ENCODE measurements at places on chromosomes 13 and 19. TPM values are rescaled to one million over a fixed set of nuclear protein-coding genes. Genes with fewer than 3 reads are reported as not detected.

The CGB5 gene
- not detected for polyA plus RNA-seq

DNA sequence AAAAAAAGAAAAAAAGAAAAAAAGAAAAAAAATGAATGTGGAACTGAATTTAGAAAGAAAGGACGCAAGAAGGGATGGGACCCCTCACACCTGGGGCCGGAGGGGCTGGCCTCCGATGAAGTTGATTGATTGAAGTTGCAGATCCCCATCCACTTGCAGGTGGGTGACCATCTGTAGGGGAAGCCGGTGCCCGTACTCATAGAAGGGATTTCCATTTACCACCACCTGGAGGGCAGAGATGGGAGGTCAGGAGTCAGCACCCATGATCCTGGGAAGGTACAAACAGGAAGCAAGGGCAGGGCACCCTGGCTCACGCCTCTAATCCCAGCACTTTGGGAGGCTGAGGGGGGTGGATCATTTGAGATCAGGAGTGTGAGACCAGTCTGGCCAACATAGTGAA, 6.4 kb downstream of the LGALS4 start:
- DNase-seq = no peak

GRCh38 chr13:30319655-30320054, 12.3 kb upstream of the KATNAL1 start:
- no peak for DNase-seq

DNA sequence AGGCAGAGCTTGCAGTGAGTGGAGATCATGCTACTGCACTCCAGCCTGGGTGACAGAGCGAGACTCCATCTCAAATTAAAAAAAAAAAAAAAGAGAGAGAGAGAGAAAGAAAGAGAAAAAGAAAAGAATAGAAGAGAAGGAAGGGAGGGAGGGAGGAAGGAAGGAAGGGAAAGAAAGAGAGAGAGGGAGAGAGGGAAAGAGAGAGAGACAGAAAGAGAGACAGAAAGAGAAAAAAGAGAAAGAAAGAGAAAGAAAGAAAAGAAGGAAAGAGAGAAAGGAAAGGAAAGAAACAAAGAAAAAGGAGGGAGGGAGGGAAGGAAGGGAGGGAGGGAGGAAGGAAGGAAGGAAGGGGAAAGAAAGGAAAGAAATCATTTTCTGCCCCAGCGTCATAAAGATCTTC, 7.0 kb upstream of the UNC13A start:
- no peak for DNase-seq

GRCh38 chr13:84648069-84648640, 765.9 kb upstream of the SLITRK1 start:
- no peak for DNase-seq

GRCh38 chr13:40116008-40116407, 460.5 kb downstream of the COG6 start:
- no peak for DNase-seq

All from muscle of arm (tissue), 14 donors.